Stimulated activated CD8-positive, alpha-beta memory T cell treated with anti-CD3 and anti-CD28 coated beads, Interleukin-7, amount 100 ng/mL, for 24 hours (primary cell): ENCODE measurements at places on chromosomes 11 and 22.

DNA sequence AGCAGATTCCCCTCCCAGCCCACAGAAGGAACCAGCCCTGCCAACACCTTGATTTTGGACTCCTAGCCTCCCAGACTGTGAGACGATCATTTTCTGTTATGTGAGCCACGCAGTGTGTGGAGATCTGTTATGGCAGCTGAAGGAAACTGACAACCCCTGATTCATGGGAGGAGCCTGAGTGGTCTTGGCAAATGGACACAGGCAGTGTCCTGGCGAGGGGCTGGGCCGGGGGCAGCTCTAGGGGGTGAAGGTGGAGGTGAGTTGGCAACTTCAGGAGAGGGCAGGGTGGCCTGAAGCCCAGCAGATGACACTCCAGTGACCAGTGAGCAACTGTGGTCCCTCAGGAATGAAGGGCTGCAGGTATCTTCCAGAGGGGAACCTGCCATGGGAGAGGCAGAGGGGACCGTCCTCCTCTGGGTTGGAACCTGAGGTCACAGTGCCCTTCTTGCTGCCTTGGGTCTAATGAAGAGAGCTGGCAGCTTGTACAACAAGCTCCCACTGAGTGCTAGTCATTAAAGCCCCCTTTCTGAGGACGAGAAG lies 82.7 kb downstream of the CSNK2A3 start:
- no peak for DNase-seq

DNA sequence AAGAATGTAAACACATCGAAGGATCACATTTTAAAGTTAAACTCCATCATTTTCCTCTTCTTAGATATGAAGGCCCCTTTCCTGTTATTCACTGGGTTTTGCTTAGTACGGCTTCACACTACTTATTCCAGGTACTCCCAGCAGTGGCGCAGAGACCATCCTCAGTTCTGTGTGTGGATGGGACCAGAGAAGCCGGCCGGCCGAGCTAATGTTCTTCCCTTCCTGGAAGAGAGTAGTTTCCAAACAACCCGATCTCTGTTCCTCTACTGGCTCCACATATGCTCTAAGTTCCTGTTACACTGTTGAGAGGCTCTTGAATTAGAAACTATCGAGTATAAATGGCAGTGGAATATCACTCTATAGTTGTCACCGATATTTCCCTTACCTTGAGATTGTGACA lies 684 bp upstream of the NFRKB start:
- no peak for DNase-seq

DNA sequence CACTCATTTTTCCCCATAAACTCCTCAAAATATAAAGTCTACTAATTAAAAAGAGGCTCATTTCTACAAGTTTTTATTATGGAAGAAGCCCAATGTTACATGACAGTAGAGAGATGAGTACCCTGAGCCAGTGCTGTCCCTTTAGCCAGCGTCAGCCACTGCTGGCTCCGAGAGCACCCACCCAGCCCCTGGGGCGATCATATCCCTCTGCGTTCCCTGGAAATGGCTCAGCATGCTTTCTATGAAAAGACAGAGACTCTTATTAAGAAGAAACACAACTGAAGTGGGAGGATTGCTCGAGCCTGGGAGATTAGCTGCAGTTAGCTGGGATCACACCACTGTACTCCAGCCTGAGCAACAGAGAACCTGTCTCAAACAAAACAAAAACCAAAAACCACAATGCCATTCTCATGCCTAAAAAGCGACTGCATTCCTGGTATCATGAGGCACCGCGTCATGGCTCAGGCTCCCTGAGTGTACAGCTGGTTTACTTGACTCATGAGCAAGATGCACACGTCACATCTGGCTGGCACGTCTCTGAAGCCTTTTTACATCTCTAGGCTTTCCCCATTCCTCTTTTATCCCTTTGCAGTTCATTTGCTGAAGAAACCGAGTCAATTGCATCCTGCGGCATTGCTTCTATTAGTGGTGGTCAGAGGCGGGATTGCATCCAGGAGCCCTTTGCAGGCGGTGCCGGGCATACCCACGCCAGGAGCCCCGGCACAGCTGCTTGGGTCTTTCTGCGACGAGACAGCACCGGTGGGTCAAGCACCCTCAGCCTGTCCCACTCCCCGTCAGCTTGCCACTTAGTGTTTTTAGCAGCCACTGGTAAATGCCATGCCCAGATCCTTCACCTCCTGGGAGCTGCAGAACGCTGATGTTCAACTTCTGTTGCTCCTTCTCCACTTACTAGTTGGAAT lies 119.9 kb downstream of the CTTN start:
- no peak for DNase-seq

DNA sequence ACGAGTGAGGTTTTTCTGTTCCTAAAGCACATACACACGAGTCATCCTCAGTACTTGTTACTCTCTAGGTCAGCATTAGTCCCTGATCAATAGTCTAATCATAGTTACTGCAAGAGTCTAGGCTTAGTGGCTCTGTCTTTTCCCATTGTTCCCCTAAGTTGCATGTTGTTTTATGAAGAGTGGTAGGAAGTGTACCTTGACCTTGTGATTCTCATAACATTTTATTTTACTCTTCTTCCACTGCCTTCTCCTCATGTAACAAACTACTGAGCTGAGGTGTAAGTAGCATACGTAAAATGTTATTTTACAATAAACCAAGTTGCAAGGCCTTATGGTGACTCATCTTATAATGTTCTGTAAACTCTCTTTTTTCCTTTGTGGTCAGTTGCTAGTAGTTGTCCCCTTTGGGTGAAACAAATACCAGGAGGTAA lies 15.0 kb downstream of the METTL15 start:
- DNase-seq, result no peak

DNA sequence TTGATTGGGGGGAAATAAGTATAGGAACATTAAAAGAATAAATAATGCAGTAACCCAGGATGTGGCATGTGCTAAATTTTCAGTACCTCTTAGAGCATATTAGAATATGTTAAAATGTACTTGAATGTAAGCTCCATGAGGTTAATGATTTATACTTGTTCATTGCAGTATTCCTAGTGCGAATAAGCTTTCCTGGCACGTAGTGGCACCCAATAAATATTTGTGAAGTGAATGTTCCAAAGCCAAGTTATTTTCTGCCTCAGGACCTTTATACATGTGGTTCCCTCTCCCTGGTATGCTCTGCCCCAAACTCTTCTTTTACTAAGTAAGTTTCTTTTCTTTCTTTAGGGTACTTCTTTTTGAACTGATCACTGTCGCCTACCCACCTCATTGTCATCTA lies 118.8 kb downstream of the DBX1 start:
- no peak for DNase-seq

DNA sequence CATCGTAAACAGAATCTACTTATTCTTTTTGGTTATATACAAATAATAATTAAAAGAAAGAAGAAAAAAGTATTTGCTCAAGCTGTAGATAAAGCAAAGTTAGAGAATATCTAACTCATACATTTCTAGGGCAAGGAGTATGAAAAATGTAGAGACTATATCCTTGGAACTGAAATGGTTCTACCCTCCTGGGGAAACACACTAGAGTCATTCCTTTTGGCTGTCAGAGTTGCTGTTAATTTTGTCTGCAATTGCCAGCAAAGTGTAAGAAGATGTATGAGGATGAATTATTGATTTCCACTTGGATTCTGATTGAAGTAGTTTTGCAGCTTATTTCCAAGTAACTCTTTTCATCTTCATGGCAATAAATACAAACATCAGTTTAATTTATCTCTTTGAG lies 69.1 kb downstream of the SLC17A6 start:
- DNase-seq, result no peak

- peak; percentile 74 for DNase-seq
These were observed 11.1 kb downstream of the GRK2 start for GRCh38 chr11:67277231-67277961.

GRCh38 chr11:30131535-30131934 lies 99.3 kb upstream of the FSHB start:
- DNase-seq, result no peak

GRCh38 chr22:36964106-36964505 lies 50.7 kb downstream of the CSF2RB start:
- no peak for DNase-seq

DNA sequence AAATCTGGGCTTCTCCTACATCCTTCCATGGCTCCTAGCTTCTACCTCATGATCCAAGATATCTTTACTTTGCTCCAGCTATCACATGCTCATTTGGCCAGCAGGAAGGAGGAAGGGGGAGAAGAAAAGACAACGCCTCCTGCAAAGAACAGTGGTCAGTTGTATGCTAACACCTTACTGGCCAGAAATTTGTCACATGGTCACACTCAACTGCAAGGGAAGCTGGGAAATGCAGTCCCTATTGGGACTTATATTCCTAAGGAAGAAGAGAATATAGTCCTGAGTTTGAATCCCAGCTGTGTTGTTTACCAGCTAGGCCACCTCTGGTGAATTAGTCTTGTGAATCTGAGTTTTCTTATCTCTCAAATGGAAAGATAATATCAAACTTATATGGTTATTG lies 272.0 kb downstream of the BLID start:
- no peak for DNase-seq

DNA sequence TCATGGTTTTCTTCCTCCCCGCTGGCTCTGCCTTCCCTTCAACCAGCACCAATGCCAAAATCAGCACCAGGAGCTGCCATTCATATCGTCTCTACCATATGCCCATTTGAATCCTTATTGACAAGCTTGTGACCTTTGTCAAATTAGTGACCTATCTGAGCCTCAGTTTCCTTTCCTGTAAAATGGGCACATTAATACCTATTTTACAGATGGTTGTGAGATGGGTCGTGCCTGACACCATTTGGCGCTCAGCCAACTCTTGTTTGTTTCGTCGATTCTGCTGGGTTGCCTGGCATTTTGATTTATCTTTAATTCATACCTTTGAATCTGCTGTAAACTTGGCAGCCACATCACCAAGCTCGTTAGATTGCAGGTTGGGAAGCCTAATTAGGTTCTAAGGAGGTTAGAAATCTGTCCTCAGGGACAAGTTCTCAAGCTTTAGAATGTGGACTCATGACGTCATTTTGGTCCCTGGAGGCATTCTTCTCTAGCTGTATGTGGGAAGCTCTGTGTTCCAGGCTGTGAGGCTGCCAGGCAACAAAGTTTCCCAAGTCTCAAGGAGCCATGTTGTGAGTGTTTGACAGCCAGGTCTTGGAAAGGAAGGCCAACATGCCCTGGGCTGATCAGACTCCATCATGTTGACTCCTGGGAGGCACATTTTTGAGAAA lies 61.0 kb downstream of the RPS6KA4 start:
- DNase-seq, result no peak

GRCh38 chr11:9273376-9274336 lies 8.5 kb upstream of the DENND5A start:
- DNase-seq, result no peak

DNA sequence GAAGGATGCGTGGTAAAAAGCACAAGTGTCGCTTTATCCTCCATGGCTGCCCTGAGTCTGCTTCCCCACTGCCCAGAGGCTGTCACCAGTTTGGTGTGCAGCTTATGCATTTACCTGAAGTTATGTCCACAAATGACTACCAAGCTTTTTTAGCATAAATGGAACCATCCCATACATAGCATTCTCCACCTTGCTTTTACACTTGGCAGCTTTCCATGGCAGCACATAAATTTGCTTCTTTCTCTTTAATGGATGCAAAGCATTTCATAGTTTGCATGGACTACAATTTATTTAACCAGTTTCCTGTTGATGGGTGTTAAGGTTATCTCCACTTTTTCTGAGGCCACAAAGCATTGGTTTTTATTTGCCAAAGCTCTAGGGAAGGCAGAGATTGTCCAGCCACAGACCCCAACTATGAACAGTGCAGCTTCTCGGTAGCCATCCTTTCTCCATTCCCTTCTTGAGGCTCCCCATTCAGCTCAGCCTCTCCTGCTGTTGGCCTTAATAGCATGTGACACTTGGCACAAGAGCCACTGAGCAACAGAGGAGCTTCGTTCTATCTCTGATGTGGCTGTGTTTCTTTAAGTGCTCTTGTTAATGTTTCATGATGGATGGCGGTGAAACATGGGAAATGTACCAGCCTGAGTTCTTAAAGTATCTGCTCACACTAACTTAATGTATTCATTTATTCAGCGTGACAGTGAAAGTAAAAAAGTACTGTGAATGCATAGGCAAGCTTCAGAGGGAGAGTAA lies 59.8 kb upstream of the NAV2 start:
- DNase-seq, result no peak

DNA sequence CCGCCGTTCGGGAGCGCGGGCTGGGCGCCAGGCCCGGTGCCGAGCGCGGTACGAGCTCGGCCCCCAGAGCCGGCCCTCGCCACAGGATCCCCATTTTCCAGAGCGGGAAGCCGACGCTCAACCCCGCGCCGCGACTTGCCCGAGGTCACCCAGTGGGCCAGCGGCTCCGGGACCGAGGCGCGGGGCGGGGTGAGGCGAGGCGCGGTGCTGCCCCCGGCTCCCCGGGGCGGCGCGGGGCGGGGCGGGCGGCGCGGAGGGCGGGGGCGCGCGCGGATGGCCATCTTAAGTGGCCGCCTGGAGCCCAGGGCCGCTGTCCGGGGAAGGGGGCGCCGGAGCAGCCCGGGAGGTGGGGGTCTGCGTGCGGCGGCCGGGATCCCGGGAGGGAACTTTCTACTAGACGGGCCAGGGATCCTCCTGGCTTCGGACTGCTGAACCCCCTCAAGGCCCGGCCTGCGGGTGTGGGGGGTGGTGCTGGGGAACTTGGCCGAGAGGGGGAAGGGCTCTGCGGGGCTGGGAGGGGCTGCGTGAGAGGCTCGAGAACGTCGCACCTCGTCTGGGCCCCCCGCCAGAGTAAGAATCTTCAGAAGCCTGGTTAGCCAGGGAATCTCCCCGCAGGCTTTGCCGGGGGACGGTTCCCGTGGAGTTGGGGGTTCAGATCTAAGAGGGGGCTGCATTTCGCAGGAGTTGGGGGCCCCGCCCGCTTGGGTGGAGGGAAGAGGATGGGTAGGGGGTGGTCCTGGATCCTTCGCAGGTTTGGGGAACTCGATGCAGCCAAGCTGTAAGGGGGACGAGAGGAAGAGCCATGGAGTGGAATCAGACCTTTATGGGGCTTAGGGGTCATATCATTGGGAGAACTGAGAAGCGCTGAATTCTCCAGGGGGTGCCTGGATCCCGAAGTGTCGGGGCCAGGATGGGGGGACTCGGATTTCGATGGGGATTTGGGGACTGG lies 678 bp upstream of the INPPL1 start:
- no peak for DNase-seq

- DNase-seq, result no peak
These were observed 86.4 kb upstream of the GRK3 start for GRCh38 chr22:25478111-25478510.
